ENCODE measurements at places on chromosomes 6 and 20. TPM values are rescaled to one million over a fixed set of nuclear protein-coding genes. Genes with fewer than 3 reads are reported as not detected.

GRCh38 chr20:58646703-58647102, 4.4 kb upstream of the STX16 start:
- DNase-seq: peak; percentile 6

The LKAAEAR1 gene
- total RNA-seq: 0.64 TPM

GRCh38 chr6:23445157-23445710, 680.8 kb upstream of the NRSN1 start:
- no peak for DNase-seq

DNA sequence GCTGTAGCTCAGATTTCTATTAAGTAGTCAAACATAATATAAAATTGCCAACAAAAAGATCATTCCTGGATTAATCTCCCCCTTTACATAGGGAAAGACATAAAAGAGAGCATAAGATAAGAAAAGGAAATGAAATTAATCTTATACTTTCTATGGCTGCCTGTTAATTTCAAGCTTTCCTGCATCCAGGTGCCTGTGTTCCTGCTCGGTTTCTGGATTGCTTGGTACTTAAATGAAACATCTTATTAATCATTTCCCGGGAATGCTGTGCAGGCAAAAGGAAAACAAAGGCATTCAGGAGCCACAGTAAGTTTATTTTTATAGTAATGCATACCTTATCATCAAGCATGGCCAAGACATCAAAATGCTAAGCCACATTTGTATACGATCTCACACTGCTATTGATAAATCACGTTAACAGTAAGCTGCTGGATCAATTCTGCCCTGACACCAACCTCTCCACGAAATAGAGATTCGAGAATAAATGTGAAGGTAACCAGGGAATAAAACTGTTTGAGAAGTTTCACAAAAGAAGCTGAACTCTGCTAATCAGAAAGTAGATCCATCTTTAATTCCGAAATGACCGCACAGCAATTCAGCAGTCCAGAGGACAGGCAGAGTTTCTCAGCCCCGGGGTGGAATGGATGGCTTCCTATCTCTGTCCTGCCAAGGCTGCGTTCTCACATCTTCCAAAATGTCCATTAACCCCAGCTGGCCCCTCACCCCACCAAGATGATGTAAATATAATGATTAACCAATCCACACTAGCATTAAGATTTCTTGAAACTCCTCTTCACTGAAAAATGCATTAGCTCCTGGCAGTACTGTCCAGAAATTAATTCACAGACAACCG, 32.6 kb upstream of the APCDD1L start:
- DNase-seq: no peak

DNA sequence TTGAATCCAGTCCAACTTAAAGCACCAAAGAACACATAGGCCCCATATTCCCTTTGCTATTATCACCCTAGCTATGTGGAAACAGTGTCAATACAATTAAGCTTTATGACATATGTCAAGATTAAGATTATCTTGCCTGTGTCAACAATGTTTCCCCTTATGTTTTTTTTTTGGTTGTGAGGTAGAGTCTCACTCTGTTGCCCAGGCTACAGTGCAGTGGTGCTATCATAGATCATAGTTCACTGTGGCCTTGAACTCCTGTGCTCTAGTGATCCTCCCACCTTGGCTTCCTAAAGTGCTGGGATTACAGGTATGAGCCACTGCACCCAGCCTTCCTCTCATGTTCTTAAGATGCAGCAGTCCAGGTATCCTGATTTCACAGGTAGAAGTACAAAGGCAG, 17.8 kb downstream of the AFG1L start:
- no peak for DNase-seq

GRCh38 chr6:12115492-12115891, 103.4 kb downstream of the HIVEP1 start:
- no peak for DNase-seq

DNA sequence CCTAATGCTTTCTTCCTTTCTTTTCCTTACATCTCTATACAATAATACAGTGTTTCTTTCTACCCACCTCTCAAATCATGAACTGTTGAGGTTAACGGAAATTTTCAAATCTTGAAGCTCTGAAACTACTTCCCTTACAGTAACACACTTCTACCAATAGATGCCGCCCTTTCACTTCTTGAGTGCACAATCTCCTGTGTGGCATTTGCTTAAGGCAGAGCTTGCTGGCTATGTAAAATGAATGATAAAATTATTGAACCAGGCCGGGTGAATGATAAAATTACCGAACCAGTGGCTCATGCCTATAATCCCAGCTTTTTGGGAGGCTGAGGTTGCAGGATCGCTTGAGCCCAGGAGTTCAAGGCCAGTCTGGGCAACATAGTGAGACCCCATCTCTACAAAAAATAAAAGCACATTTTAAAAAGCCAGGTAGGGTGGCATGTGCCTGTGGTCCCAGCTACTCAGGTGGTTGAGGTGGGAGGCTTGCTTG, 56.8 kb downstream of the KCNS1 start:
- DNase-seq: no peak

The TTLL9 gene
- 0.16 TPM for total RNA-seq

DNA sequence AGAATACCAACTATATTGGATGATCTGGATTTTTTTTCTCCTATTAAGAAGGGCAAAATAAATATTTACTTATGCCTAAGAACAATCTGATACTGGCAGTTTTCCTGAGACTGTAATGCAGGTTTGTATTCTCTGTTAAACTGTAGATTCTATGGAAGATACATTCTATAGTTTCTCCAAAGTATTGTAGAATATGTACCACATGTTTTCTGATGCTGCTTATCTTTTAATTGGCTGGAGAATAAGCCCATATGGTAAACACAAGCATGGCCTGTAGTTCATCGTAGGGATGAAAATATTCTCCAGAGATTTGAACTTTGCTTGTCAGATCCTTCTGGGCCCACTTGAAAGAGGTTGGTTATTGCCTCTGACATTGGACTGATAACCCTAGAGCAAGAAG, 99.1 kb downstream of the CENPW start:
- DNase-seq: no peak
